ENCODE measurements at places on chromosomes 16 and 17.

DNA sequence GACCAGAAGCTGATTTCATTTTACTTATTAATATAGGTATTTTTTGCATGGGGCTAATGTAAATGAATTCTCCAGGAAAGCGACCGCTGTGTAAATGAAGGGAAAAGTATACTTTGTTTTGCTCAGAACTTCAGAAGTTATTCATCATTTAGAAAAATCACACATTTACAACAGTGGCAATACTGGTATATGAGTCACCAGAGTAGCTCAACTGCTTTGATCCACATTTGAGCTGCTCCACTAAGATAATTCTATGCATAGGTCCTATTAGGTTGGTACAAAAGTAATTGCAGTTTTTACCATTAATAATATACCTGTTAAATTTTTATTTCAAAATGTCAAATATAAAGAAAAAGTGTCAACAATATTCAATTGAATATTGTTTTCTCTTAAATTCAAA lies 22.9 kb upstream of the DYNLRB2 start:
- DNase-seq, result no peak

DNA sequence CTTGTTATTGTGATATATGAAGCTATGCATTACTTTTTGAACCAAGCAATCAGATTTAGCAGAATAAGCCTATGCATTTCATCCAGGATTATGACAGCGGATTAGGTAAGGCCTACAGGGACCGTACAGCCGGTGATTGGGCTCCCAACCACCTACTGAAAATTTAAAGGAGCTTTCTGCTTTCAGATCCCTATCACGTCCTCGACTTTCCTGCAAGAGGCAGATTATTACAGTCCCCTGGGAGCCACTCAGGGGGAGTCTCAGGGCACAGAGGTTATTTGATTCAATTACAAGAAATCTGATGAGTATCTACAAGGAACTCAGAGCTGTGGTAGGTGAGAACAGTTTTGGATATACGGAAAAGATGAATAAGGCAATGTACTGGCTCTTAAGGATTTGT lies 80.7 kb downstream of the HS3ST3B1 start:
- no peak for DNase-seq

DNA sequence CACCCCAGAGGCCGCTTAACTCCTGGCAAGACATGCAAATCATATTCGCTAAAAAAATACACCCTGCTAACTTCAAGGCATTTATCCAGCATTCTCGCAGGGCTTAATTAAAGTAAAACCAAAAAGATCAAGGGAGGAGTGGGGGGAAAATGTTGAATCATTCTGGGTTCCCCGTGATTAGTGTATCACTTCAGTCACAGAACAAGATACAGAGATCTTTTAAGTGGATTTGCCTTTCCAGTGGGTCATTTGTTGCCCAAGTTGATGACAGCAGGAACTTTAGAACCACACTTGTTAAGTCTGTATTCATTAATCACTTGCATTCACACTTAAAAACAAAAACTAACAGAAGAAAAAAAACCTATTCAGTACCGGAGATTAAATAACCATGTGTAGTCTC lies 17.3 kb downstream of the CRYBA1 start:
- no peak for DNase-seq

DNA sequence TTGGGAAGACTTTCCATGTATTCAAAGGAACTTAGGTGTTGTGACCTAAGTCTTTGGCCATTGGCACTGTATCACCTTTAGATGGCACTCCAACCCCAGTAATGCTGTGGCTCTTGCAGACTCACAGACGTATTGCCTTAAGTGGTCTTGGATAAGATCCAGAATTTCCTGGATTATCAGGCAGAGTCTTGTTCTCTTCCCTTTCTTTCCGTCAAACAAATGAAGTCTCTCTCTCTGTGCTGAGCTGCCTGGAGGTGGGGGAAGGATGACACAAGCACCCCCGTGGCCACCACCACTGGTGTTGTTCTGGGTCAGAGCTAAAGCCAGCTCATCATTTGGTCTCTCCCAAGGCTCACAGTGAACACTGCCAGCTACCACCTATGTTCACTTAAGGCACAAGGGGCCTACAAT lies 789.9 kb upstream of the KIF2B start:
- DNase-seq, result no peak

GRCh38 chr17:59513934-59514841 lies 51.2 kb upstream of the DHX40 start:
- peak; percentile 42 for DNase-seq

- peak; percentile 71 for DNase-seq
These were observed 24.8 kb downstream of the MYO18A start for GRCh38 chr17:29155227-29155965.

DNA sequence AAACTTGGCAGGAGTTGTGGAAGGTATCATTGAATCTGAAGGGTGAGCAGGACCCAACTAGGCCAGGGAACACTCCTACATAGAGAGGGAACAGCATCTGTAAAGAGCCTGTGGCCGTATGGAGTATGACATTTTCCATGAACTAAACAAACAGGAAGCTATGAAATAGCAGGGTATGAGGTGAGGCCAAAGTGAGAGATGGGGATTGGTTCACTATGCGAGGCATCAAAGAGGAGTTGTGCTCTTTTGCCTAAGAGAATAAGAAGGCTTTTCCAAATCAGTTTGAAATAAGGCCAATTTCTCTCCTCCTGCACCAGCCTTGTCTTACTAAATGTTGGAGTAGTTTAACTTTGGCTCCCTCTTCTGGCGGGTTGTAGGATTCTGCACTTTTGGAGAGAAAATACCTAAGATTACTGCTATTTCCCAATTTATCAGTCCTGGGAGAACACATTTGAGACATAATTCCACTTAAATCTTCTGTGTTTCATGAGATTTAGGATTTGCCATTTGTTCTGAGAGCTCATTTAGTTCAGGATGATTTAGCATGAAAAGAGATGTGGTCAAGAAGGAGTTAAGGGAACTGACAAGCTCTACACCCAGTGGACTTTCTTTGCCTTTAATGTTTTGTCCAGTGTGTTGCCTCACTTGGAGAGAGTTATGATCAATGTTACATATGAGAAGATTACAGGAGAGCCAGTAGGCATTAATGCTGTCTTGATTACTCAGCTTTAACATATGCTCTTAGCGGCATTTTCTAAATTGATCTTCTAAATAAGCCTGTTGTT lies 55.4 kb downstream of the TNRC6C start:
- DNase-seq, result peak; percentile 82

GRCh38 chr17:5701381-5701780 lies 117.1 kb upstream of the NLRP1 start:
- no peak for DNase-seq

DNA sequence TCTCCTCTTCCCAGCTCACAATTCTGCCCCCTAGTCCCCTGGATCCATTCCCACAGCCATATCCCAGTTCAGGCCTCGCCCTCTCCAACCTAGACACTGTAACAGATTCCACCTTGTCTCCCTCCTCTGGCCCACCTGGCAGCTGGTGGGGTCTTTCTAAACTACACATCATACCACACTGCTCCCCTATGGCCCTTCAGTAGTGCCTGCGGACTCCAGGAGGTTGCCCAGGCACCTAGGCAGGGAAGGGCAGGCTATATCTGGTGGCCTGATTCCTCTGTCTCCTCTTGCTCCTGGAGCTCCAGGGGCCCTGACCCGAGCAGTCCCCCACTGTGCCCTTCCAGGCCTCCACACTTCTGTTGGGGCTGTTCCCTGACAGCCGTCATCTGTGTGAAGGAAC lies 64.5 kb downstream of the SMPD3 start:
- DNase-seq, result no peak

DNA sequence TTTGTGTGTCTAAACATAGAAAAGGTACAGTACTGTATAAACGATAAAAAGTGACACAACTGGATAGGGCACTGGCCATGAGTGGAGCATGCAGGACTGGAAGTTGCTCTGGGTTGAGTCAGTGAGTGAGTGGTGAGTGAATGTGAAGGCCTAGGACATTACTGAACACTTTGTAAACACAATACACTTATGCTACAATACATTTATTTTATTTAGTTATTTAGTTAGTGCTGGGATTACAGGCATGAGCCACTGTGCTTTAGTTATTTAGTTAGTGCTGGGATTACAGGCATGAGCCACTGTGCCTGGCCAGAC lies 4.6 kb downstream of the CFAP20 start:
- no peak for DNase-seq

- no peak for DNase-seq
These were observed 112.6 kb downstream of the RGS9 start for GRCh38 chr17:65249774-65250173.

- no peak for DNase-seq
These were observed 150.6 kb downstream of the RPTOR start for GRCh38 chr17:80694992-80695912.

GRCh38 chr17:76973040-76973439 lies 104.8 kb downstream of the MGAT5B start:
- no peak for DNase-seq

GRCh38 chr16:3066440-3066748 lies 954 bp downstream of the IL32 start:
- DNase-seq, result no peak

DNA sequence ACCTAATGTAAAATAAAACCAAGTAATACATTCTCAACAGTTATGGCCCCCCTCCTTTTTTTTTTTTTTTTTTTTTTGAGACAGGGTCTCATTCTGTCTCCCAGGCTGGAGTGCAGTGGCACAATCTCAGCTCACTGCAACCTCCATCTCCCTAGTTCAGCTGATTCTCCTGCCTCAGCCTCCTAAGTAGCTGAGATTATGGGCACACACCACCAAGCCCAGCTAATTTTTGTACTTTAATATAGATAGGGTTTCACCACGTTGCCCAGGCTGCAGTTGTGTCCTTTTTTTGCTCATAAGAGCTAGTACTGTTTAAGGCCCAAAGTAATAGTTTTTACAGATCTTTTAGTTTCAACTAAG lies 18.3 kb downstream of the EARS2 start:
- DNase-seq, result no peak

- peak; percentile 92 for DNase-seq
These were observed at the start of gene GNAO1 for GRCh38 chr16:56191156-56191815. Gene GNAO1 (plus strand): TSS chr16:56191489. CDS start chr16:56192236, 747 bp downstream.

DNA sequence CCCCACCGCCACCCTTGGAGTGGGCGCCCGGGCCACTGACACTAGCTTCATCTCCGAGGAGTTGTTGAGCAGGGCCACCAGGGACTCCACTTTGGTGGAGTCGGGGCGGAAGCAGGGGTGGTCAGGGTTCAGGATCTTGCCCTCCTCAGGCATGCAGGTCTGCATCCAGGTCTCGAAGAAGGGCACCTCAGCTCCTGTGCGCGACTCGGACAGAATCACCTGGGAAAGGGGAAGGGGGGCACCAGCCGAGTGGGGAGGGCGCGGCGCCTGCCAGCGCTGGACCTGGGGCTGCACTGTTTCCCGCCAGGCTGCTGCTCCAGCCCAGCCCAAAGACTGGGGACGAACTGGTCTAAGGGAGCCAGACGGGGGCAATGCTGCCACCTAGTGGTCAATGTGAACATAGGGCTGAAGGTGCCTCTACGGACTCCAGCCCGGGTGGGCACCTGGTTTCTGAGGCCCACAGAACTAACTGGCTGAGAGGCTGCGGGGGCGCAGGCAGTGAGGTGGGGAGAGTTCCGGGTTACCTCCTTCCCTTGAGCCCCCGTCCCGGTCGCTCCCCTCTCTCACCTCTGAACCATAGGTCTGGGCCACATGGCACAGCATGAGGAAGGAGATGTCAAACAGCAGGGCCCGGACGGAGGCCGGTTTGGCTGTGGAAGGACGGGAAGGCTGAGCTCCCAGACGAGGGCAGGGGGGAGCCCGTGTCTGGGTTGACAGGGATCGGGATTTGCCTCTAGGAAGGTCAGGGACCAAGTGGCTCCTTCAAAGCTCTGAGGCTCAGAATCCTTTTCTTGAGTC lies 11.8 kb downstream of the CSF3 start:
- DNase-seq, result peak; percentile 89

DNA sequence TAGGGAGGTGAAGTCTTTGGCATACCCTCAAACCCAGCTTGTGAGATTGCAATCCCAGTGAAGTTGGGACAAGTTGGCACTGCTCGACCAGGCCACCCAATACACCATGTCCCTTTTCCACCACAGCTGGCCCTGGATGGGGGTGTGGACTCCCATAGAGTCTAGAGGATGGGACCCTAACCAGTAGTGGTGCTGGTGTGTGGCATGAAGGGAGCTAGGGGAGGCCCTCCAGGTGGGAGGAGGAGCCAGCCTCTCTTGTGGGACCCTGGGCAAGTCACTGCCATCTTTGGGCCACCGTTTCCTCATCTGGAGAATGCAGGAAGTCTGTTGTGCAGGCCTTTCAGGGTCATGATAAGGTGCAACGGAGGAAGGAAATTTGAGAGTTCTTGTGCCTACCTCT lies 1854.9 kb downstream of the TP53TG3F start:
- DNase-seq, result no peak

GRCh38 chr17:74368341-74369081 lies 1.2 kb downstream of the GPR142 start:
- peak; percentile 87 for DNase-seq

- DNase-seq, result no peak
These were observed 4.6 kb downstream of the FOXJ1 start for GRCh38 chr17:76136276-76137000.

DNA sequence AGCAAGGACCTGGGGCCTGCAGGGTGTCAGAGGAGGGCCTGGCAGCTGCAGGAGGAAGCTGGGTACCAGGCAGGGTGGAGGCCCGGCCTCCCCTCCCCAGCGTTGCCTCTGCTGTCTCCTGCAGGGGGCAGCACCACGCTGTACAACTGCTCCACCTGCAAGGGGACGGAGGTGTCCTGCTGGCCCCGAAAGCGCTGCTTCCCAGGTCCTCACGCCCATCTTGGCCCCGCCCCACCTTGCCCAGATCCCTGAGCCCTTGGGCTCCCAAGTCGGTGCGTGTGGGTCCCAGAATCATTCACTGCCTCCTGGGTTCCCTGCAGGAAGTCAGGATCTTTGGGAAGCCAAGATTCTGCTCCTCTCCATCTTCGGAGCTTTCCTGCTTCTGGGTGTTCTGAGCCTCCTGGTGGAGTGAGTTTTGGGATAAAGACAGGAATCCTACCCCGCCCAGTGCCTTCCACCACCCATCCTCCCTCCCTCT lies 1.2 kb downstream of the TMEM95 start:
- DNase-seq, result peak; percentile 83

DNA sequence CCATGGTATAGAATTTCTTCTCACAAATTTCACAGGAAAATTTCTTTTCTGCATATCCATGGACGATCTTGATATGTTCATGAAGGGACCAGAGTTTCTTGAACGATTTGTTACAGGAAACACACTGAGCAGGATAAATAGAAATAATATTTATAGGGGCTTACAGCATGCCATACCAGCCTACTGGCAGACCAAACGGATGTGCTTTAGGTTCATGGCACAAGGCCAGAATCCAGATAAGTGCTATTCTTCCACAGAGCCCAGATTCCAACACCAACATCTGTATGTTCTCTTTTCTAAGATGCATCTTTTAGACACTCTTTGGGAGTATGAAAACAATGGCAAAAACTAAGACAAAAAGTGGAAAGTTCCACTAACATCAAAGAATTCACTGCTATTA lies 49.3 kb downstream of the ZNF652 start:
- DNase-seq, result no peak

- no peak for DNase-seq
These were observed 243.5 kb downstream of the STX8 start for GRCh38 chr17:9332132-9332494.

Measured in K562 (cell line).